Karpas-422 (cell line): ENCODE measurements at places on chromosomes 5 and 9. TPM values are rescaled to one million over a fixed set of nuclear protein-coding genes. Genes with fewer than 3 reads are reported as not detected.

GRCh38 chr5:165325221-165325620, 1819.8 kb downstream of the MAT2B start:
- no peaks in the 10 kb centered on the region for H3K4me1 ChIP-seq
- H3K27me3 ChIP-seq: no peaks in the 10 kb centered on the region
- DNase-seq: no peak
- no peak overlapping the region for H3K4me3 ChIP-seq
- H3K27ac ChIP-seq: no peak overlapping the region

DNA sequence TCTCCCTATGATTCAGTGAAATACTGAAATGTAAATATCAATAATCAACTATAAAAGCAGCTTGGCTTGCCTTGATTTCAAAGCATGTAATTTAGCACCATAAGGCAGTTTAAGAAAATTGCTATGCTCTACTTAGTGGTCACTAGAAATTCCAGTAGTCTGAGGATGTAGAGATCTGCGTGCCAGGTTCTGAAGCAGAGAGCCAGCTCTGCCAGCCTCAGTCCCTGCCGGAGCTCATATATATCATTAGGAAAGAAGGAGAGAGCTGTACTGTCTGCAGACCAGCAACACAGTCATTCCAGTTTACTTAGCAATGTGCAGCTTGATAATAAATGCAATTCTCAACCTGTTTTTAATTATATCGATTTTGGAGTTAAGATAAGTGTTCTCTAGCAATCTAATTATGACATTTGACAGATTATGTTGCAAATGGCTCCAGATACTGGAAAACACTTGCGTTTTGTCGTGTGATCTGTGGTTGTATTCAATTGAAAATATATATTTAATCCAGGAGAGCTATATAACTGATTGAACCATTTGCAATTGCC, 540.5 kb downstream of the CTNND2 start:
- no peak for DNase-seq
- H3K4me1 ChIP-seq: no peaks in the 10 kb centered on the region
- H3K4me3 ChIP-seq: no peak overlapping the region
- H3K36me3 ChIP-seq: no peaks in the 10 kb centered on the region

DNA sequence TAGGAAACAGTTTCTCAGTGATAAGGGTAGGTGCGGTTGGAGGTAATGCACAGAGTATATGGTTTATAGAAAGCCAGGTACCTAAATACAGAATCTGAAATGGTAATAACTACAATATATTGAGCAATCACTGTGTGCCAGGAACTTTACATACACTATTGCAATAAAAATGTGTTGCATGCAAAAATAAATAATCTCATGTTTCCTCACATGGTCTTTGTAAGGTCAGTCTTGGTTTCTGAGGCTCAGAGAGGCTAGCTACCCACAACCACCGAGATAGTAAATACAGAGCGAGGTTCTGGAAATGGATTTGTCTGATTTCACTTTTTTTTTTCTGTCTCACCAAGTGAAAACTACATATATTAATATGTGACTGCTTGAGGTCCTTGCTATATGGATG, 128.9 kb downstream of the CAMK4 start:
- no peak overlapping the region for H3K27ac ChIP-seq
- H3K4me1 ChIP-seq: no peaks in the 10 kb centered on the region
- DNase-seq: no peak
- H3K36me3 ChIP-seq: no peaks in the 10 kb centered on the region
- no peak overlapping the region for H3K4me3 ChIP-seq
- H3K27me3 ChIP-seq: no peaks in the 10 kb centered on the region

The IL4 gene
- total RNA-seq: not detected in 2 replicates

The GRXCR2 gene
- total RNA-seq: not detected in 2 replicates
